ENCODE measurements at places on chromosomes 3 and 15.

DNA sequence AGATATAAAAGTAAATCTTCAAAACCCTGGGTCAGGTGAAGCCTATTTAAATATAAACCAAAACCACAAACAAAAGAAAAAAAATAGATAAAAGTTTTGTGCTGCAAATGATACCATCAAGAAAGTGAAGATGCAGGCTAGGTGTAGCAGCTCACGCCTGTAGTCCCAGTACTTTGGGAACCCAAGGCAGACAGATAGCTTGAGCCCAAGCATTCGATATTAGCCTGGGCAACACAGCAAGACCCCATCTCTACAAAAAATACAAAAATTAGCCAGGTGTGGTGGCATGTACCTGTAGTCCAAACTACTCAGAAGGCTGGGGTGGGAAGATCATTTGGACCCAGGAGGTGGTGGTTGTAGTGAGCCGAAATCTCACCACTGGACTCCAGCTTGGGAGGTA, 164.8 kb downstream of the MAGI1 start:
- DNase-seq: no peak

DNA sequence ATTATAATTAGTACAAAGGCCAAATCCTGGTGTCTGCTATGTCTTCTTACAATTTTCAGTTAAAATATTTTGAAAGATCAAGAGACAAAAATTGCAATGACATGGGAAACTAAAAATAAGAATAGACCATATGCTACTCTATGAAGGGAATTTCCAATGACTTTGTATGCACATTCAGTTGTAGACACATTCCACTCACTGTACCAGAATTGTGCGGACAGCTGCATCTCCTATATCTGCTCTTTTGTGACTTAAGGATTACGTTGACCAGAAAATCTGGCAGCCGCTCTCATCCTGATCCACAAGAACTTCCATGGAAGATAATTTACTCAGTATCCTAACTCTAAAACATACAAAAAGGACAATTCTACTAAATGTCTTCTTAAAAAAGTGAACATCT, 493.9 kb upstream of the KCNMB2 start:
- DNase-seq: no peak

DNA sequence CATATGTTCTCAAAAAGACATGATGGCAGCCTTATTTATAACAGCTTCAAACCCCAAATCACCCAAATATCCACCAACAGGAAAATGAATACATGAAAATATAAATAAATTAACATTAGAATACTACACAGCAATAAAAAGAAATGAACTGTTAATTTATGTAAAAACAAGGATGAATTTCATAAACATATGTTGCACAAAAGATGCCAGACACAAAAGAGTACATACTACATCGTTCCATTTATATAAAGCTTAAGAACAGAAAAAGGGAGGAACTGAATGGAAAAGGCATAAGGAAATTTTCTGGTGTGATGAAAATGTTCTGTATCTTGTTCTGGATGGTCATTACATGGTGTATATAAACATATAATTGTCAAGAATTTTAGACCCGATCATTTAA, 69.9 kb upstream of the TUSC7 start:
- no peak for DNase-seq

DNA sequence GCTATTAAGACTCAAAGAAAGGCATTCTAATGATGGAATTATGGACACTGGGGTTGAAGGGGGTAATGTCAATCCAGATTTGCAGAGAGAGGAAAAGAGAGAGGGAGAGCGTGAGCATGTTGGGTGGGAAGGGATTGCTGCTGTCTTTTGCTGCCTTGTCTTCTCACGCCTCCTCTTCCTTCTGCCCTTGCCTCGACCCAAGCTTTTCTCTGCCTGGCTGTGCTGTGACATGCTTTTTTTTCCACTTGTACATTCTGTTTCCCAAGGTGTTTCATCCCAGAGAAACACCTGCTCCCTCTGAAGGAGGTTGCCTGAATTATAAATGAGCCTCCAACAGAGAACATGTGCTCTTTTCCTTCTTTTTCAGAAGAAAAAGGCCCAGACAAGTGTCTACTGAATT, 80.3 kb downstream of the BDH1 start:
- DNase-seq: no peak

DNA sequence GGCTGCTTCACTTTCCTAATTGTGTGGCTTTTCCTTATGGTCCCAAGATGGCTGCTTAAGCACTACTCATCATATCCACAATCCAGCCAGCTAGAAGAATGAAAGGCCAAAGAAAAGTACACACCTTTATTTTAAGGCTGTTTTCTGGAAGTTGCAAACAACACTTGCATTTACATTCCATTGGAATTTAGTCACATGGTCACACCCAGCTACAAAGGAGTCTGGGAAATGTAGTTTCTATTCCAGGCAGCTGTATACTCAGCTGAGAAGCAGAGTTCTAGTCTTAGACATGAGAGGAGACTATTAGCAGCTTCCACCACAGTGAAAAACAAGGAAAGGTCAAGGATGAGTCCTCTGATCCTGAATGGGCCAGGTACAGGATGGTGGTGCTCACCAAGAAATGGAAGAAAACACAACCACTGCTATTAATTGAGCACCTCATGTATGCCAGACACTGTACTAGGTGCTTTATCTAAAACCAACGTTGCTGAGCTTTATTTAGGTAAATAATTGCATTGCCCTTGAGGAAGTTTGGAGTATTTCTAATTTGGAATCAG, 28.0 kb upstream of the ATG7 start:
- no peak for DNase-seq

DNA sequence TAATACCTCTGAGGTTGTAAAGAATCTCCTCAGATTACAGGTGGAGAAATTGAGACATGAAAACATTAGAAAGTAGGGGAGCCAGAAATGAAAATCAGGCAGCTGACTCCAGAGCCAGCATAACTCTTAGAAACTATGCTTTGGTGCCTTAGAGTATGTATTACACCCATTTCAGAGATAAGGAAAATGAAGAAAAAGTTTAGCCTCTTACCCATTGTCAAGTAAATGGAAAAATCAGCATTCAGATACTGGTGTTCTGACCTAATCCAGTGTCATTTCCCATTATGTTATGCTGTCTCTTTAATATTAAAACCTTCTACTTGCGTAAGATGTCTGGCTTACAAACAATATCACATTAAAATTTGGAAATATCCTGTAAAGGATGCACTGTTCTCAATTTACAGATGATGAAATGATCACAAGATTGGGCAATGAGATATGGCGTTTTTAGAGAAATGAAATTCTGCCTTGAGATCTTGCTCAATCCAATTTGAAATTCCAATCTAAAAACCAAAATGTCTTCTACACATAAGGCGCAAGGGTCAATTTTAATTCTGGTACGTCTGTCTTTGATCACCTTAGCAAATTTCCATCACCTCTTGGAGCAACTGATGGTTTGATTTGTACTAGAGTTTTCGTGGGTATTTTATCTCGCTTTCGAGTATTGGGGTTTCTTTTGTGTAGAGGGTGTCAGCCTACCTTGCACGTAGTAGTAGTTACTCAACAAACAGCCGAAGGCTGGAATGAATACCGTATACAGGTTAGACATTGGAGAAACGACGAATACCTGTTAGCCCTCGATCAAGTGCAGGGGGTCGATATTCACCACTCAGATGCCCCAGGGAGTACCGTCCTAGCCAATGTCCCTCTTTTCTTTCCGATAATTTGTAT, 902 bp upstream of the ZCWPW2 start:
- DNase-seq: no peak

- DNase-seq: no peak
These were observed 36.9 kb upstream of the FSIP1 start for GRCh38 chr15:39819533-39819932.

GRCh38 chr3:196287090-196287439, 461 bp downstream of the PCYT1A start:
- peak; percentile 56 for DNase-seq

DNA sequence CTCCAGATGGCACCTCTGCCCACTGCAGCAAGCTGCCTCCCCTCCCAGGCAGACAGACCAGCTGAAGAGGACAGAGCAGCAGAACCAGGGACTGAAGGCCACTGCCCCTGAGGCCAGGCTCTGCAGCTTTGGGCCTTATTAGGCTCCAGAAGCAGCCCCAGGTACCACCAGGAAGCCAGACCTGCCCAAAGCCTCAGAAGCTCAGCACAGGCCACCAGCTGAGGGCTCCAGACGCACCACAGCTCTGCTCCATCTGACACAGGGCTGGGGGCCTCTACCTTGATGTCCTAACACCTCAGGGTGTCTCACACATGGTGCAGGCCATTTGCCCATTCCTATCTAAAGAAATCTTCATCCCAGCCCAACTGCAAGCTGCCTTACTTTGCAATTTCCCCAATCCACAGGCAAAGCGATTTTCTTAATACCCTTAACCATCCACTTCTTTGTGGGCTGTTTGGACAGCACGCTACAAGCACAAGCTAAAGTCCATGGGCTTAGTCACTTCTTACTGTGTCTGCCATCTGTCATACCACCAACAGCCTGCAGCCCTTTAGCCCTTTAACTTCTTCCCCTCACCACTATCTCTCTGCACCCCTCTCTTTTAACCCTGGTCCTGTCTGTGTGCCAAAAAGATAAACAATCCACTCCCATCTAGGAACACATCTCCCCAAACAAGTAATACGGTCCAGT, 112.1 kb downstream of the IQSEC1 start:
- no peak for DNase-seq

DNA sequence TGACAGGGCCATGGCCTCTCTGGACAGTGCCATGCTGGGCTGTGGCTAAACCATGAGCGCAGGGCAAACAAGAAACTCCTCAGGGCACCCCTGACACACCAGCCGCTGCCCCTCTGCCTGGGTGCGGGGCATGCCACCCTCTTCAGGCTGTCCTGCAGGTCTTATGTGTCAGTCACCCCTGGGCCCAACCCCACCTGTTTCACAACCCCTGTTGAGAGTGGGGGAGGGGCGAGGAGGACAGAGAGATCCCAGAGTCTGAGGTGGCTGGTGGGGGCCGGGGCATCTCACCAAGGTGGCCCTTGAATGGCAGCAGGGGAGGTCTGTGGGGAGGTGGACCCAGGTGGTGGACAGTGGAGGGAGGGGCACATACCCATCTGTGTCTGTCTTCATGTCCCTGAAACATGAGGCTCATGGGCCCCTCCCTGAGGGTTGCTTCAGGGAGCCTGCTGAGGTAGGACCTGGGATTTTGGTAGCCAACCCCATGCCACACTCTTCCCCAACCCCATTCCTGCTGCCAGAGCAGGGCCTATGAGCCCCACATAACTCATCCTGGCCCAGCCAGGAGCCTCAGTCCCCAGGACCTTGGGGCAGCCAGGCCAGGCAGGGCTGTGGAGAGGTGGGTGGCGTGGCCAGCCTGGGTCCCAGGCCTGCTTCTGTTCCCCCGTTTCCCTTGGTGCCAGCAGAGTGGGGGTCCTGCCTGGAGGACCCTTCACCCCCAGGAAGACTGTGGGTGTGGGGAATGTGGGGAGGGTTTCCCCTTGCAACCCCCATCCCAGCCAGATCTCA, 1.7 kb upstream of the STAB1 start:
- DNase-seq: no peak

DNA sequence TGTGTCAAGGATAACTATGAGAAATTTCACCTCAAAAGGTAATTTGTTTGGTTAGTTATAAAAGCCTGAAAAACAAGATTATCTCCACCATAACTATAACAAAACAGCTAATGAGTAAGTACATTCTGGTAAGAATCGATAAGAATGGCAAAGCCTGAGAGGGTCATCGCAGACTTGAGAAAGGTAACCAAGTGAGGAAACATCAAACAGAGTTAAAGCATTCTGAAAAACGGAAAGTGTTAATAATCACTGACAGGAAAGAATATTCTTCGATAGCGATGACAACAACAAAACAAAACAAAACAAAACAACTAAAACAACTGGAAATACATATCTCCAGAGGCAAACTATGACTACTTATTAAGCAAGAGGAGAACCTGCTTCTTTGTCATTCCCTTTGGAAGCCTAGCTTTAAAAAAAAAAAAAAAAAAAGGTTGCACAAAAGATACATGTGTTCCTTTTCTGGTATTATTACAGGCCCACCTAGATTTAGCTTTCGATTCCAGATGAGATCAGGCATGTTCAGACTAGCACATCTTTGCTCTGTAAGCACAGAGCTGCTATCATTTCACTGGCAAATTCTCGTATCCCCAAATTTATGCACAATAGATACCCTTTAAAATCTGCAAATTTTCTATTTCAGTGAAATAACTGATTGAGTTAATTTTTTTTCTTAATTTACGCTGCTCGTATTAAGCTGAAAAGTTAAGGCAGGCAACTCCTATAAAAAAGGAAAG, 155.6 kb downstream of the TIGIT start:
- DNase-seq: no peak

DNA sequence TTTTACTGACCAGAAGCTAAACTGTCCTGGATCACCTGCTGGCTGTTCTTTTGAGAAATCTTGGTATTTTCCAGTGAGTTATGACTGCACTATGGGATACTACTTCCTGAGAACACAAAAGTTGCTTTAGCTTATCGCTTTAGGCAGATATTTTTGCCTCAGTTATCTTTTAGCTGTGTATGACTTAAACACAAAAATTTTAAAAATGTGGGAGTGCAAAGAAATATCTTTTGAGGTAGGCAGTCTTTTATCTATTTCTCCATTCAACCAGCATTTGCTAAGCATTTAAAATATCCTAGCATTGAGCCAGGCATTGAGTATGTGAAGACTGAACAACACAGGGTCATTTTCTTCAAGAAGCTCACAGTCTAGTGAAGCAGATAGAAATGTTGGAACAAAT, 981.9 kb downstream of the FHIT start:
- no peak for DNase-seq

- no peak for DNase-seq
These were observed 108.9 kb downstream of the FNDC3B start for GRCh38 chr3:172148241-172148640.

GRCh38 chr3:40333416-40333815, 23.9 kb downstream of the EIF1B start:
- DNase-seq: no peak

- DNase-seq: peak; percentile 11
These were observed 390.7 kb downstream of the EFHB start for GRCh38 chr3:19543212-19543841.

GRCh38 chr15:58605931-58606530, 143.5 kb downstream of the ADAM10 start:
- no peak for DNase-seq

DNA sequence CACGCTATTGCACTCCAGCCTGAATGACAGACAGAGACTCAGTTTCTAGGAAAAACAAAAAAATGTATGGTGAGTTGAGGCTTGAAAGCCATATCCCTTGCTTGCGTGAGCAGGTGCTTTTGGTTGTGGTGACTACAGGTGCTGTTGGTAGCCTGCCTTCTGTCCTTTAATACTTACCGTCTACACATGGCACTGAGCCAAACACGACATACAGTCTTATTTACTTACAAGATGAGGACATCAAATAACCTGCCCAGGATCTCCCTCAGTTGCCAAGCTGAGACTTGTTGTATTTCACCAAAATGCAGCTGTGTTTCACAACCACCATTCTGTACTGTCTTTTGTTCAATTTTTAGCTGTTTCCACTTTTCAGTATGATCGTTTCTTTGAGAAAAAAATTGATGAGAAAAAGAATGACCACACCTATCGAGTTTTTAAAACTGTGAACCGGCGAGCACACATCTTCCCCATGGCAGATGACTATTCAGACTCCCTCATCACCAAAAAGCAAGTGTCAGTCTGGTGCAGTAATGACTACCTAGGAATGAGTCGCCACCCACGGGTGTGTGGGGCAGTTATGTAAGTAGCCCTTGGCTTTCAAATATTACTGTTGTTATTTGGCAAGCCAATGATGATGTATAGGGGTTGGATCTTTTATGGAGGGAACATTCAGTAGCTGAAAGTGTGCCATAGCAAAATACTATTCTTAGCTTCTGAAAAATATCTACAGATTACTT, 6.5 kb downstream of the ALAS1 start:
- DNase-seq: peak; percentile 26

- no peak for DNase-seq
These were observed 417.4 kb upstream of the NAALADL2 start for GRCh38 chr3:174441588-174442301.

GRCh38 chr3:171173736-171174135, 147.2 kb upstream of the SLC2A2 start:
- no peak for DNase-seq
